ENCODE measurements at places on chromosomes 4 and X.

DNA sequence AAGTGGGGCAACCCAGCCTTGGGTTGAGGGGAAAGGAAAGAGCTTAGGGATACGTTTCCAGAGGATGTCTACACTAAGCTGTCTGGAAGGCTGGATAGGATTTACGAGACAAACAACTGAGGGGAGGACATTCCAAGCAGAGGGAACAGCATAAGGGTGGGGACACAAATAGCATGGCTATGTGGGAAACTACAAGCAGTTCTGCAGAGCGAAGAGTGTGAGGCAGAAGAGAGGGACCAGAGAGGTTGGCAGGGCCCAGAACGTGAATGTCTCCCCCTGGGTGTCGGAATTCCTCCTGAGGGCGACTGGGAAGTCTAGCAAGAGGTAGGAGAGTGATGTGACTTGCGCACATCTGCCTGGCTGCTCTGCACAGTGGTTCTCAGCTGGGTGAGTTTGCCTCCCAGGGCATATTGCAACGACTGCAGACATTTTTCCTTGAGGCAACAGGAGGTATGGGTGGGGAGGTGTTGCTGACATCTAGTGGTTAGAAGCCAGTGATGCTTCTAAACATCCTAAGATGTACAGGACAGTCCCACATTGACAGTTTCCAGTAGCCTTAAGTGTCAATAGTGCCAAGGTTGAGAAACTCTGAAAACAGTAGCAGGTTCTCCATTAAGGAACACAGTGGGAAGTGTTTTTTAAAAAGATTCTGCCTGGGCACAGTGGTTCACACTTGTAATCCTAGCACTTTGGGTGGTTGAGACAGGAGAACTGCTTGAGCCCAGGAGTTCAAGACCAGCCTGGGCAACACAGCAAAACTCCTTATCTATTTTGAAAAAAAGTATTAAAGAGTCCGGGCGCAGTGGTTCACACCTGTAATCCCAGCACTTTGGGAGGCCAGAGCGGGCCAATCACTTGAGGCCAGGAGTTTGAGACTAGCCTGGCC, 9.2 kb downstream of the NDUFA1 start:
- no peak for DNase-seq

- no peak for DNase-seq
These were observed 1118.3 kb downstream of the C4orf33 start for GRCh38 chr4:130214268-130214667.

DNA sequence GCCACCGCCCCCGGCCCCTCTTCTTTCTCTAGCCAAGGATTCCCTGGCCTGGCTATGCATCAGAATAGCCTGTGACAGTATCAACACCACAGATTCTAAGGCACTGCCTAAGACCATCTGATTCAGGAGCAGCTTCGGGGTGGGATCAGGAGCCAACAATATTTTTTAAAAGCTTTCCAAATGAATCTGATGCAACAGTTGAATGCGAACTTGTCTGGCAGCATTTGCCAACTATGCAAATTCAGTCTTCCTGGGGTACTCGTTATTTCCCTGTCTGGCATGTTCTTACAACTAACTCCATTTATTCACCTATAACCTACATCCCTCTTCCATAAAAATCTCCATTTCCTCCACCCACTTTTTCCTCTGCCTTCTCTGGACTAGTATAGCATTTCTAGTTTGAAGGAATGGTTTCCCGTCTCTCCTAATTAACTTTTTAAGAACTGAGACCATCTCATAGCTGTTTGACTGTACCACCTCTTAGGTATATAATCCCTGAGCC, 36.2 kb upstream of the UGDH start:
- no peak for DNase-seq

DNA sequence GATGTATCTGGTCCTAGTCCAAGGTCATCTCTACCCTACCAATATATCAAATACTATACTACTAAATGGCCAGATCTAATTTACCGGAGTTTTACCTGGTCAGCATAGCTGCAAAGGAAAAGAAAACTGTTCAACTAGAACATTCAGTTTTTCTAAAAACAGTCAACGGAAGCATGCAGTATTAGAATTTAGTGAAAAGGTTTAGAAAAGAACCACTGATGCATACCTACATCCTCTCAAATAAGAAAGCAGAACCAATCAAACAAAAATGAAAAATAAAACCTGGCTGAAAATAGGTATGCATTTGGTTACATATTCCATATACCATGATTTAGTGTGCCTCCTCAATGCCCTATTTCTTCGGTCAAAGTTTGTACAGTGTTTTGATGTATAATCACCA, 140.0 kb downstream of the CHM start:
- DNase-seq = no peak

DNA sequence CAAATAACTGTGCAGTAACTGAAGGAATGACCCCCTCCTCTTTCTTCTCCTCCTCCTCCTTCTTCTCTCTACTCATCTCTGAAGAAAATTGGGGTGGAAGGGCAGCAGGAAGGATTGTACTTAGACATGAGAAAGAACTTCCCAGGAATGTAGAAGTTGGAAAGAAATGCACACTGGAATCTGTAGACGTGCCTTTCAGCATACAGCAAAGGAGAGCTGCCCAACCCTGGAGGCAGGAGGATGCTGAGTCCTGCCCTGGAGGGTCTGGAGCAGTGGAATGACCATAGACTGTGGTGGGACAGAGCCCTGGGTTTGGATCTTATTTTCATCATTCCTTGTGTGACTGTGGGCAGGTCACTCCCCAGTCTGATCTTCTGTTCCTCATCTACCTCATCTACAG, 80.1 kb downstream of the PJA1 start:
- DNase-seq = no peak

DNA sequence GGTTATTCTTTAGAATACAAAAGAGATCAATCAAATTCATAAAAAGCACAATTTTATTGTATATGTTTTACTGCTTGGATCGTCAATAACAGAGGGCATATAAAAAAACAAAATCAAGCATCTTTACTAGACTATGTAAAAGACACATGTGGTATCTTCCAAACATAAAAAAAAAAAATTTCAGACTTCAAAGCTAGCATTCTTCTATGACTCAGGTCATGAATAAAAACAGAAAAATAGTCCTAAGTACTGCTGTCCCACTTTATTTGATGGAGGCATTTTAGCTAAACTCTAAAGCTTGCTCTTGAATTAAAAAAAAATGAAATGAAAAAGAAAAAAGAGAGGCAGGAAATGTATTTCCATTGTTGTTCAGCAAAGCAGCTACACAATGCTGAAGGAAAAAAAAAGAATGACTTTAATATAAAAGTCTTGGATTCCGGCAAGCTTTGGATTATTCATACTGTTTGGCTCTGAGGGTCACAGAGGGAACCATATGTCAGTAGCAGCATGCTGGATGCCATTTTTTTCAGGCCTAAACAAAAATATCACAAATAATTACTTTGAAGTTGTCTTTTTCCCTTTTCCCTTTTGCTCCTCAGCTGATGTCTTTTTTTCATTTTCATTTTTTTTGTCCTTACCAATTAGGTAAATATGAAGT, 249.1 kb upstream of the DIAPH2 start:
- no peak for DNase-seq

DNA sequence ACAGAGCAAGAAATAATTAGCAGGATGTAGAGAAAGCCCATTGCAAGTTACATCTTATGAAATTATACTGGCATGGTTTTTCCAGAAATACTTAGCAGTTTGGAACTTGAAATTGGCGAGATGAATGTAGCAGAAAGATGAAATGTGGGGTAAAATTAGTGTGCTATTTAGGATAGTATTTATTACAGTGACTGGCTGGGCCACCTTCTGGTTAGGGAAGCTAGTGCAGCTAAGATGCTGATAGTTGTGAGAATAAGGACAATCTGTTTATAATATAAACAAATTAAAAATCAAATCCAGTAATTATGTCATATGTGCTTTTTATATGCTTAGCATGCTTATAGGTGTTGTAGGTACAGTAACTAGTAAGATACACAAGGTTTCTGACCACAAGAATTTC, 74.8 kb downstream of the IL15 start:
- no peak for DNase-seq
